Hematopoietic multipotent progenitor cell treated with erythropoietin and hydrocortisone succinate and interleukin-3 and kit ligand, for 17 days (in vitro differentiated cells): ENCODE measurements at places on chromosomes 7 and 10.

DNA sequence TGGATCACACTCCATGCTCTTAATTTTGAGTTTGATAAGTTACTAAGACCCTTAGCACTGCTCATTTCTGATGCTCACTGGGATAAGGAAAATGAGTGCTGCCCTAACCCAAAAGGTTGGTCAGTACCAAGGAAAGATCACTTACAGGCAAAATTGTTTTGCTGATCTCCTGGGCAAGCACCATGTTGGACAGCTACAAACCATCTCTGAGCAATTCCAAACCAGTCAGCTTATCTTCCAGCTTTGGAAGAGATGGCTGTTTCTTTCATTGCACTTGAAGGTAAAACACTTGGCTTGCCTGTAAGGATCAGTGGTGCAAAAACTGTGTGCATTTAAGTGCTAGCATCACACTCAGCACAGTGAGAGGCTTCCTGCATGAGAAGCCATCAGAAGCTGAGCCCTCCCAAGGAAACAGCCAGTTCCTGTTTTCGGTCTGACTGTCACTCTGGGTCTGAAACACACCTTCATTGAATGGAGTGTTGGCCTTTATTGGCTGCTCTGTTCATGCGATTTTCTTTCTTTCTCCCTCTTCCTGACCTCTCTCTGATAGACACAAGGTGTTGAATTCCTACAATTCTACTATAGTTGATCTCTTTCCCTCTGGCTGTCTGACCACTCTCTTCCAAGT, 126.4 kb upstream of the GHITM start:
- no peak for DNase-seq

DNA sequence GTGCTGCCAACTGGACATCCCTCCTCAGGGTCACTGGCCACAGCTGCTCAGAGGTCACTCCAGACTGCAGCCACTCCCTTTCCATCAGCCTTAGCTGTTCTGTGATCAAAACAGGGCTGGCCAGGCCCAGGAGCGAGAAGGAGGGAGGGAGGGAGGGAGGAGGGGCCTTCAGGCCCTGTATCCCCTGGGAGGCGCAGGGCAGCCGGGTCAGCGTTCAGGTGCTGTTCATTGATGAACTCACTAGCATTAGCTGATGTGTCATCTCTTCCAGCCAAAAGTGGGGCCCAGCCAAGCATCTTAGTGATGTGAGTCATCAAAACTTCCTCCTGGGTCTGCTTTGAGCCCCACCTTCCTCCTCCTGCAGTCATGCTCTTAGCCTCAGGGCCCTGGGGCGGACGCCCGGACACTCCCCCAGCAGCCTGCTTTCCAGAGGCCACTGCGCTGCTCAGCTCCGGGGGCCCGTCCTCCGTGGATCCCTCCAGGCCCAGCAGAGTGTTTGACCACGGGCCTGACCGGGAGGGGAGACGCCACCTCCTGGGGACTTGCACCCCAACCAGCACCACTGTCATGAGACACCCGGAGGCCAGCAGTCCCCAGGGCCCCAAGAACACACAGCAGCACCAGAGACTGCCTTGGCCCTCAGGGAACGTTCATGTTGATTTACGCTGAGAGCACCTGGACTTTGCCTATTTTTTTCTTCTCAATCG, 149.2 kb downstream of the PRKAG2 start:
- DNase-seq: no peak

GRCh38 chr7:74380720-74381119, 73.0 kb upstream of the GTF2IRD1 start:
- no peak for DNase-seq

- no peak for DNase-seq
Observed at GRCh38 chr7:70500261-70500660, 631.7 kb upstream of the GALNT17 start.

GRCh38 chr7:18425838-18426445, 69.6 kb upstream of the HDAC9 start:
- no peak for DNase-seq

GRCh38 chr10:90977855-90978486, 57.1 kb upstream of the ANKRD1 start:
- DNase-seq: no peak

- DNase-seq: no peak
Observed at GRCh38 chr7:105992905-105993304, 29.8 kb downstream of the CDHR3 start.

DNA sequence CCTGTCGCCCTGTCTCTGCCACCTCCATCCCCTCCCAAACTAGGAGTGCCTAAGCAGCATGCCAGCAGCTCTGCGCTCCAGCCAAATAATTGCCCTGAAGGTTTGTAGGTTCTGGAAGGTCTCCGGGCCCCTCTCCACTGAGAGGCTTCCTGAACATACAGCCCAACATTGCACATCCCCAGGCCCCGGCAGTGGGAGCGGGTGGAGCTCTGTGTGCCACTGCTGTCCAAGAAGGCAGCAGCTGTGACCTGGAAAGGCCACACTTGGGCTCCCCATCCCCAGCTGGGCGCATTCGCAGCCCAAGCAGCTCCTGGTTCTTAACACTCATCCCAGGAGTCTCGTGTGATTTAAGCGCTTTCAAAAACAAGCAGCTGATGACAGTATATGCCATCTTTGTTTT, 95.7 kb downstream of the COL13A1 start:
- DNase-seq: no peak

GRCh38 chr10:64209561-64209960, 688.4 kb downstream of the REEP3 start:
- no peak for DNase-seq

- no peak for DNase-seq
Observed at GRCh38 chr10:132355754-132356153, 23.8 kb downstream of the LRRC27 start.

DNA sequence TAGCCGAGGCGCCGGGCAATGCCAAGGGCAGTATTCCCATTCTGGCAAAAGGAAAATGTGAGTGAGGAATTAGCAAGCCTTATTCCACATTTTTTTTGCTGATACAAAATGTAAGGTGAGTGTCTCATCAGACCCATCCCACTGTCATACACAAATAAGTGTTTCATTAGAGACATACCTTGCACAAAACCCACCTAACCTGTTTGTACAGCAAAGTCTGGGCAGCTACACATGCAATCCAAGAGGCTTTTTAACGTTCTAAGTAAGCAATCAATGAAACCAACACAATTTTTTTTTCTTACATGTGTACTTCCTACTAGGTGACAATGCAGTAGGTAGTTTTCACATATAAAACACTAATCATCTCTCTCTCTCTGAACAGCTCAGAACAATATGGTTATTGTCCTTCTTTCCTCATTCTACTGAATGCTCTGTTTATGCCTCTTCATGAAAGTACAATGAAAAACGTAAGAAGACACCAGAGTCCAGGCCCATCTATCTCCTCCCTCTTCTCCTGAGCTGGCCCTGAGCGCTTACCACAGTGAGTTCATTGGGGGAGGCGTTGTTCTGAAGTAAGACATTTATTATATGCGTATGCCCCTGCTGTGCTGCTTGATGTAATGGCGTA, 217.2 kb downstream of the ANK3 start:
- DNase-seq: no peak

DNA sequence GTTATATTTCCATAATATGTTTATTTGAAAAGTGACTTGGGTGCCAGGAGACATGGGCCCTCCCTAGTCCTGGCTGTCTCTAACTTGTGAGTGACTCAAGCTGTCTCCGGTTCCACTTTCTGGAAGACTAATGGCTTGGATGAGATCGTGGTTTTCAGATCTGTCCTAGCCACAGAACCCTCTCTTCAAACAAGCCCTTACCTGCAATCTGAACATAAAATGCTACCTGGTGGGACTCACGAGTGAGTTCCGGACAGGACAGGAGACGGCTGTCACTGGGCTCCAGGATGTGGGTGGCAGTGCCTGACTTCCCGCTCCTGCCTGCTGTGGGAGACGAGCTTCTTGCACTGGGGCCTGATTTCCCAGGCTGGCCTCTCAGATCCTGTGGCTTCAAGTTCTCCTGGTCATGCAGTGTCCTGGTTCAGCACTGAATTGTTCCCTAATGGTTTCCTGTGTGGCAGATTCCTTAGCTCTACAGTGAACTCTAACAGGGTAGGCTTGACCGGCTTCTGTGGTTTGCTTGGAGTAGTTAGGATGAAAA, 26.0 kb upstream of the PFKFB3 start:
- no peak for DNase-seq

GRCh38 chr10:24318517-24318916, 109.6 kb downstream of the KIAA1217 start:
- no peak for DNase-seq

GRCh38 chr10:52308251-52309031, 5.6 kb upstream of the DKK1 start:
- no peak for DNase-seq

- no peak for DNase-seq
Observed at GRCh38 chr7:149109969-149110368, 16.2 kb downstream of the ZNF425 start.

GRCh38 chr7:130918129-130919052, 184.4 kb upstream of the KLF14 start:
- DNase-seq: no peak

- DNase-seq: no peak
Observed at GRCh38 chr7:106393564-106394251, 108.9 kb upstream of the NAMPT start.

DNA sequence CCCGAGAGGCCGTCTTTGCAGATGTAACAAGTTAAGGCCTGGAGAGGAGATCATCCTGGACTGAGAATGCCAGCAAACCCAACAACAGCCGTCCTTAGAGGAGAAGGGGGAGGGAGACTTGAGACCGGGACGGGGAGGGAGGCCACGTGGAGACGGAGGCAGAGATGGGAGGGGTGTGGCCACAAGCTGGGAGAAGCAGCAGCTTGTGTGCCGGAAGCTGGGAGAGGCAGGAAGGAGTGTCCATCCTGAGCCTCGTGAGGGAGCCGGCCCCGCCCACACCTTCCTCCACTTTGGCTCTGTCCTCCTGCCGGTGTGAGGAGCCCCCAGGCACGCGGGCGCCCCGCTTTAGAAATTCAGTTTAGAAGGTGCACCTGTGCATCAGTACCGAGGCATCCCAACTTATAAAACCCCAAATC, 95.7 kb downstream of the DNAJB6 start:
- DNase-seq: peak; percentile 50

GRCh38 chr7:11701829-11702560, 130.0 kb downstream of the THSD7A start:
- DNase-seq: no peak
